AG08395 (cell line): ENCODE measurements at places on chromosomes 4 and X.

DNA sequence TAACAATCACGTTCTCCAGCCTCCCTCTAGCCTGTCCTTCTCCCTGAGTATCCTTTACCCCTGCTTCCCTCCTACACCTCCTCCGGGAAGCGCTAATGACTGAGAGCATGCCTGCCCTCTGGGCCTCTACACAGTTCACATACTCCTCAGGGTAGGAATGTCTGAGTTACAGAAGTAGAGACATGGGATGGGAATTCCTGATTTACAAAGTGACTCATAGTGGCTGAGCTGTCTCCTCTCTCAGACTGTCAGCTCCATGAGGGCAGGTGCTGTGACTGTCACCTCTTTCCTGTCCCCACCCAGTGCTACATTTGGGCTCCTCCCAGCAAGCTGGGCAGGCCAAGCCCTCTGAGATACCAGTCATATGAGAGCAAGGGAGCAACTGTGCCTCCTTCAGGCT lies 2.6 kb downstream of the LAS1L start:
- no peak for DNase-seq

DNA sequence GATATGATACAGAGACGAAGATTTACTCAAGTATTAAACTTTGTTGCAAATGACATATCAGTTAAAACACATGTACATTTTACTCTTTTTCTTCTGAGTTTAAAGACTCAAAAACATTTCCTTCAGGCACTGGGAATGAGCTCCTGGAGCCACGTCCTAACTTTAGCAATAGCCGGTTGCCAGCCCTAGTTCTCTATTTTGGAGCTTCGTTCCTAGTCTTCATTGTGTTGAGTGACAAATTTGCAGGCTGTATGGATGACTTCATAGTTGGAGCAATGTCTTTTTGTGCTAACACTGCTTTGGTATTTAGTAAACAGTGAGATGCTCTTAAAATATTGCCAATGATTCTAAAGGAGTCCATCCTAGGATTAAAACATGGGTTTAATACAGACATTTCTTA lies 190.9 kb downstream of the FAT4 start:
- no peak for DNase-seq

DNA sequence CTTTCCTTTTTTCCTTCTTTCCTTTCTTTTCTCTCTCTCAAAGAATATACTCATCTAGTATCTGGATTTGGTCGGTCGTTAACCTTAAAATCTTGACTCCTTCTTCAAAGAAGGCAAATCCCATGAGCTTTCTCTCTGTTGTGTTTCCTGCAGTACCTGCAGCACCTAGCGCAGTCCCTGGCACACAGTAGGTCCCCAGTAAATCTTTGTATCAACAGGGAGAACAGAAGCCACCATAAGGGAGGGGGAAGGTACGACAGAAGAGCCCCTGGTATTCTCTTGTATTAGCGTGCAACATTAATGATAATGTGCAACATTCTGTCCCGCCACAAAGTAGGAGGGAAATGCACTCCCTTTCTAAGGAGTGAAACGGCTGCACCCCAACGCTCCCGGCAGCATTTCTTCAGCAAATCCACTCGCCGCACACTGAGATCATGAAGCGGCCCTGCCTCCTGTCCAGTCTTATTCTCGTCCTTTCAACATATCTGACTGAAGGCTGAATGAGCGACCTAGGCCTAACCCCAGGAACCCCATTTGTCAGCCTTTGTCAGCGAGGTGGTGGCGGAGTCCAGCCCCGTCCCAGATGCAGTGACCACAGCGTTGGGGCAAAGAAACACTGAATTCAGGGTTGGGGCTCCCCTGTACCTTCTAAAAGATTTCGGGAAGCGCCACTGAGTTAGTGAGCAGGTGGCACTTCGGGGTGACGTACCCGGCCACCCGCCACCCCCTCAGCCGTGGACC lies 133.7 kb downstream of the AMELX start:
- DNase-seq, result peak; percentile 10

- no peak for DNase-seq
Observed at GRCh38 chrX:116596010-116596409, 133.2 kb upstream of the CT83 start.

DNA sequence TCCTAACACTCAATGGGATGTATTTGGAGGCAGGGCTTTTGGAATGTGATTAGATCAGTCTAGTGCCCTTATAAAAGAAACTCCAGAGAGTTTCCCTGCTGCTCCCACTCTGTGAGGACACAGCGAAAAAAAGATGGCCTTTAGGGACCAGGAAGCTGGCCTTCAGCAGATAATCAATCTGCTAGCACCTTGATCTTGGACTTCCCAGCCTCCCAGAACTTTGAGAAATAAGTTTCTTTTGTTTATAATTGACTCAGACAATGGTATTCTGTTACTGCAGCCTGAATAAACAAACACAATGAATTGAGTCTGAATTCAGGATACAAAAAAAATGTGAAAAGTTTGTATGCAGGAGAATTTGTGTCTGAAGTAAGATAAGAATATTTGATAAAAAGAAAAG lies 842.1 kb downstream of the FSTL5 start:
- DNase-seq, result no peak

GRCh38 chr4:148162519-148162918 lies 279.7 kb downstream of the NR3C2 start:
- DNase-seq, result no peak

- peak; percentile 6 for DNase-seq
Observed at GRCh38 chr4:111652236-111652635, 493.0 kb upstream of the FAM241A start.

DNA sequence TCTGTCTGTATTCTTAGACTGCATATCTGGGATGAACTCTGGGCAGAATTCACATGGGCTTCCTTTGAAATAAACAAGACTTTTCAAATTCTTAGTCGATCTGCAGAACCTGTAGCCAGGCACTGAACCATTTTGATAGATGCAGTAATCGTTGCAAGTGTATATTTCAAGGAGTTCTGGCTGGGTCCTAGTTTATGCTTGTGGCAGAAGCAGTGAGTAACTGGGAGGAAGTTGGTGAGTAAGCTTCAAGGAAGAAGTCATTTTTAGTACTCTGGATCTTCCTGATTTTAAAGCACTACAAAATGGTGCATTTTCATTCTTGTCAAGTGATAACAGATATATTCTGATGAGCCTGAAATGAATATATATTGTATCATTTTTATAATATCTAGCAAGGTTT lies 9.5 kb downstream of the HPRT1 start:
- DNase-seq, result peak; percentile 13

DNA sequence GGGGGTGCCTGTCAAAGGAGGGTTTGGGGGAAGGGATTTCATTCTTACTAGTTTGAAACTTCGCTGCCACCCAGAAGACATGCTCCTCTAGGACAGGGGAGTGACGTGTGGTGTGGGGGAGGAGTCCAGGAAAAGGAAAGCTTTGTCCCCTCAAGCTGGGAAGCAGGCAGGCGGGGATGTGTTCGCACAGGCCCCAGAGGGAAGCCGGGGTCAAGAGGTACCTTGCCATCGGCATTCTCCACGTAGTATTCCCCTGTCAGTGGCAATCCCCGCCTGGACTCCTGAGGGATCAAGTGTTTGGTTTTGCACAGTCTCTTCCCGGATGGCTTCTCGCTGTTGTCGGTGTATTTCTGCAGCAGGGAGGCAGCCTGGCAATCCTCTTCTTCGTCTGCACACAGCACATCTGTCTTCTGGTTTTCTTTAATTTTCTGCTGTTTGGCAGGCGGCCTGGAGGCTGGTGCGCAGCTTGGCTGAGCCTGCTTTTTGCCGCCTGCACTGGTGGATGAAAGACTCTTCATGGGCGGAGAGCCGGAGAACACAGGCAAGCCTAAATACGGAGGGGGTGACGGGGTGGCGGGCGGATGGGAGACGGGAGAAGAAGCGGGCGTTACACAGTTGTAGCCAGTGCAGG lies 35.1 kb downstream of the BCOR start:
- no peak for DNase-seq

DNA sequence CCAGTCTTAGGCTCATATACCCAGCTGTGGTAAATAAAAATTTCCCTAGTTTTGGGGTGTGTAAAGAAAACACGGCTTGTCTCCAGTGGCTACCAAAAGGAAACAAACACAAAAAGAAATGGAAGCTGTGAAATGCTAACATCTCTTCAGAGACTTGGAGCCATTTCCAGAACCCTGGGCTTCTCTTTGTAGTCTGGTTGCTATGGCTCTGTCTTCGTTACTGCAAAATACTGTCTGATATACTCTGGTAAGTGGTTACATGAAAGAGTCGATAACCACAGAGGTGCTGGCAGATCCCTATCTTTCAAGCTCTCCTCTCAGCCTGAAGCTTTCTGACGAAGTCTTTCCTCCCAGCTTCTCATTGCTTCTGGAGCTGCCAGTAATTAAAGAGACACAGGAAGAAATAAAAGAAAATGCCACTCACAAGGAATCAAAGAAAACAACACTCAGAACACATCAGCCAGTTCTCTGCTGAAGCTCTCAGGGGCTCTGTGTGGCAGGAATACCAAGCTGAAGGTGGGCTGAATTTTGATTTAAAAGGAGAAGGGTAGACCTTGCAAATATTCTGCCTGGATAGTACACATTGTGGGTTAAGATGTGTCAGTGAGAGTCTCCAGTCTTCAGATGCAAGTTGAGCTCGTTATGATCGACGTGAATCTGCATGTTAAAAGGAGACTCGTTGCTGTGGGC lies 107.6 kb upstream of the FAM9C start:
- peak; percentile 53 for DNase-seq

DNA sequence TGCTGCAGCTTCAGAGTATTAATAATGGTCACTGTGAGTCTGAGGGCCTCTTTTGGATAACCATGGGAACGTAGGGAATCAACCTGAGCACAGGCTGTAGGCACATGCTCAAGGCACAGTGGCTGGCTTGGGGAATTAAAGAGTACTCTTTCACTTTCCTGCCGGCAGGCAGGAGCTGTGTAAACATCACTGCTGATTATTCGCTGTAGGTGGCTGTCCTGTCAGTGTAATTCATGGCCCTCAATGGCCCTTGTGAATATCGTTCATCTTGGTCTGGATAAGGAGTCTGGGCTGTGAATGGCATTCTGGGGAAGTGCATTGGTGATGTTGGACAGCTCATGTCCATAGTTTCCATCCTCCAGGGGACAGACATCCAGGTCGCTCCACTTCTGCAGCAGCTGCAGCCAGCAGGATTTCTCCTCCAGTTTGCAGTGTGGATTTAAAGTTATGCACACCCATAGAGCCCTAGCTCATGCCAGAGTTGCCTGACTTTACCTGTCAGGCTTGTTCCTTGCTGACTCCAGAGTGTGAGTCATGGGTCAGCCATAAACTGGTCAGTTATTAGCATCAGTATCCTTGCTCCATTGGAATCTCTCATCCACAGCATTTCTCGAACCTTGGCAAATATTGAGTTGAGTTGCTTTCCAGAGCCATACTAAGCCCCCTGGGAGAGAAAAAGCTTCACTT lies 43.0 kb downstream of the C4orf33 start:
- DNase-seq, result no peak

GRCh38 chr4:102343964-102344519 lies 1.2 kb downstream of the SLC39A8 start:
- no peak for DNase-seq

- DNase-seq, result peak; percentile 31
Observed at GRCh38 chr4:48139691-48140090, 5.6 kb upstream of the TXK start.

- DNase-seq, result no peak
Observed at GRCh38 chr4:3531318-3531878, 824 bp downstream of the LRPAP1 start.

DNA sequence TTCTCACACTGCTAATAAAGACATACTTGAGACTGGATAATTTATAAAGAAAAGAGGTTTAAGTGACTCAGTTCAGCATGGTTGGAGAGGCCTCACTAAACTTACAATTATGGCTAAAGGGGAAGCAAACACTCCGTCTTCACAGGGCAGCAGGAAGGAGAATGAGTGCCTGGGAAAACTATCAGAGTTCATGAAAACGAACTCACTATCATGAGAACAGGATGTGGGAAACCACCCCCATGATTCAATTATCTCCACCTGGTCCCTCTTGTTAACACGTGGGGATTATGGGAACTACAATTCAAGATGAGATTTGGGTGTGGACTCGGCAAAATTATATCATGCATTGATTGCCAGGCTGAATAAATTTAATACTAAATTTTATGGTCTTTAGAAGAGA lies 592.7 kb downstream of the GRXCR1 start:
- DNase-seq, result no peak

DNA sequence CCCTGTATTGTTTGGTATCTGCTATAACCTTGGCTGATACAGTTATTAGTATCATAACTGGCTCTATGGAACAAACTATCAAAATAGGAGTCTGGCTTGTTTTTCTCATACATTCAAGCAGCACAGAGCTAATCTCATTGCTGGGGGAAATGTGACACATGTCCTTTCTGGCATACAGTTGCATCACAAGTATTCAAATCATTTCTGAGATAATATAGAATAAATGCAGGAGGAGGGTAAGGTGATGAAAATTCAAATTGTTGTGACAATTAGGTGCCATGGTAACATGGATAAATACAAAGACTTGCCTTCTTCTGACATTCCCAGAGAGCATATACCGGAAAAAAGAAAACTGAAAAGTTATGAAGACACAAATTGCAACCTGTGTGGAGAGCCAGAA lies 2706.8 kb downstream of the ARAP2 start:
- DNase-seq, result no peak

DNA sequence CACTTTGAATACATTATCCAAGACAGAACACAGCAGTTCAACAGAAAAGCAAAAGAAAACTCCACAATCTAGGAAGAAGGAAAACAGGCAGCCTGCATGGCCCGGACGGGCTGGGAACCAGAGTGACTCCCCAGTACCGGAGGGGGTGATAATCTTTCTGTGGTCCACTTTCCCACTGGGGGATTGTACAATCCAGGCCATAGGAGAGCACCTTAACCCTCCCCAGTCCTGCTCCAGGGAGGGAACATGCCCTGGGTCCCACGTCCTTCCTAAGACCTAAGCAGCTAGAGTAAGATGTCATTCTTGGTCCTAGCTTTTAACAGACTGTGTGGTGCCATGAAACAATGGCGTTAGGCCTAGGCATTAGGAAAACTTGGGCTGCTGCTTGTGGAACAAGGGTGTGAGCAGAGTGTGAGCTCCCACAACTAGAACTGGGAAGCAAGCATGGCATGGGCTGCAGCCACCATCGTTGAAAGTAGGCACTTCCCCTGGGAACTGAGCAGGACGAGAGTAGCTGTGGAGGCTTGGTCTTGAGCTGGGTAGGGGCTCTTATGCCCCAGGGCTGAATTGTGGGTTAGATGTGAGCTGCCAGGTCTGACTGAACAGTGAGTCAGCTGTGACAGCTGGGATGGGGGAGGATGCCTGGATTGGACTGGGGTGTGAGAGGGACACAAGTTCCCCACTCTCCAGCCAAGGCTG lies 42.4 kb downstream of the NAT8L start:
- DNase-seq, result peak; percentile 58

DNA sequence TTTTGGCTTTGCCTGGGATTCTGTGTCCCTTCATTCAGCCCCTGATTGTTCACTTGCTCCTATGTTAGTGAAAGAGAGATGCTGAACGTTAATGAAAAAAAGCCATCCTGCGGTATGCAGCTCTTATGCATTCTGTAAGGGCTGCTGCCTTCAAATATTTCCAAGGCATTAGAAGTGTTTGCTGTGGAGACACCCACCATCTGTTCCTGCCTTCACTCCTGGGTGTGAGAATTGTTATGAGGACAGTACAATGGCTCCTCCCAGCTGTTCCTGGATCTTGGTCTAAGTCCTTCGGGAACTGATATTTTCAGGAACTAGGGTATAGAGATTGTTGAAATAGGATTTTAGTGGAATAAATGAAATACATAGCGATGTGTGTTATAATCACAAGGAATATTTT lies 427.1 kb upstream of the FAM47C start:
- DNase-seq, result no peak
